ENCODE measurements at places on chromosomes 11 and 22. TPM values are rescaled to one million over a fixed set of nuclear protein-coding genes. Genes with fewer than 3 reads are reported as not detected.

Gene FGF4
- total RNA-seq, result not detected

Gene THY1
- total RNA-seq, result 2.1 TPM

Gene GUCY1A2
- 0.13 TPM for total RNA-seq

Gene PHF21B
- total RNA-seq, result not detected

Data from bladder microvascular endothelial cell (primary cell).